ENCODE measurements at places on chromosomes 3 and 15.

- DNase-seq: peak; percentile 43
These were observed 50.3 kb downstream of the CHSY1 start for GRCh38 chr15:101201411-101202174.

DNA sequence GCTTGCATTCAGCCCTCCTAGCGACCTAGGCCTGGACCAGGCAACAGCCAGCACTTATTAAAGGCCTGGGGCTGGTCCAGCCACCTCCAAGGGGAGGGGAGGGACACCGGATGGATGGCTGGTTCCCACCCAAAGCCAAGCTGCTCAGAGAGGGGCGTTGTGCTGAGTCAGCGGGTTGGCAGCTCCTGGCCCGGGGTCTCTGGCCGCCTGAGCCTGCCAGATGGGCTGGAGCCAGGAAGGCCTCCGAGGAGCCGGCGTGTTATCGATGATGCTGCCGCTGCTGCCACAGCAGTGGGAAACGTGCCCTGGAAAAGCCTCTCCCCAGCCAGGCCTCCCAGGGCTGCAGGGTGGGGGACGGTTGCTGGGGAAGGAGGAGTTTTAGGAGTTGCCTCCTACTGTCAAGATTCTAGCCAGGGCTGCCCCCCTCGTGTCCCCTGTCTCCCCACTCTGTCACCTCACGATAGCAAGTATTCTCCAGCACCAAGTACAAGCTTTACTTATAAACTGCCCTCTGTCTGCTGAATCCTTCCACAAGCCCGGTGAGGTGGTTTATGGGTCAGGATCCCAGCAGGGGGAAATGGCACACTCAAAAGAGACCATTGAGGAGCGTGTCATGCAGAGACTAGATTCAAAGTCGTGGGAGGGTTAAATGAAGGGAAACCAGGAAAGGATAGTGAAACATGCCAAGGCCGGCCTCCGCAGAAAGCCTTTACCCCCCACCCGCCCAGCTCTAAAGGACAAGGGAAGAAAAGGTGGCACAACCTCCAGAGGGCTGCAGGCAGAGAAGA is 43.2 kb upstream of the TSEN2 start:
- DNase-seq: no peak

DNA sequence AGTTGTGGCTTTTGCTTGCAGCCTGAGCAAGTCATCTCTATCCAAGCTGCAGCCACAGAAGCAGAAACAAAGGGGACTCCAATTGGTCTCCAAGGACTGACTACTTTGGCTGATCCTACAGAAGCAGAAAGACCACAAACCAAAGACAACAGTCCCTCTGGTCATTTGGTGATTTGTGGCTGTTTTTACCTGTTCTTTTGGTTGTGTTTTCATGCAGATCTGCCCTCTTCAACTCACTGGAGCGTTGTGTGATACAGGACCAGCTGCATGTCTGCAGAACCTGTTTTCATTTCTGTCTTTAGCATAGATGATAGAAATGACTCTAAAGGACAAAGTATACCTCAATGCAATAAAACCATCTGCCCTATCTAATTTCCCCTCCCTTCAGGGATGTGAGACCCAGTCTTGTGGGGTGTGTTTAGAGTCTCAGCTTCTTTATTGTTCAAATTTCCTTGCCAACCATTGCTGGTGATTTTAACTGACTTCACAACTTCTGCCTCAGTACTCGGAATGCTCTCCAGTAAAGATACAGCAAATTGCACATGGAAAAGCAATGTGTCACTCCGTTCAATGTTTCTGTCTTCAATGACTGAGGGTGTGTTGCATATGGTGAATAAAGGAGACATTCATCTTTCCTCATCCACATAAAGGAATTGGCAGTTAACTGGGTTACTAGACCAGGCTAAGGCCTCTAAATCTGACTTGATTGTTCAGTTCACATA is 48.9 kb upstream of the SLC7A14 start:
- DNase-seq: no peak

- DNase-seq: peak; percentile 32
These were observed 117.5 kb downstream of the EDEM1 start for GRCh38 chr3:5304789-5305683.

DNA sequence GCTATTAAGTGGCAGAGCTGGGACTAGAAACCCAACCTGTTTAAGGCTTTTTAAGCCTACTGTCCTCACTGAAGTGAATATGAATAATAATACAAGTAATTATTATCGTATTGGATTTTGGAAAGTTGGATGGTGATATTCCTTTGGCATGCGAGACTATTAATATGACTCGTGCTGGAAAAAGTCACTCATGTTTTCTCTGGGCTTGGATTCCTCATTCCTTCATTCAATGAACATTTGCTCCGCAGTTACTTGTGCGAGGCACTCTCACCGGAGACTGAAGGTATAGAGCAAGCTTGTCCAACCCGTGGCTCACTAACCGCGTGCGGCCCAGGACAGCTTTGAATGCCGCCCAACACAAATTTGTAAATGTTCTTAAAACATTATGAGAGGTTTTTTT is 694 bp downstream of the PLAAT1 start:
- DNase-seq: no peak

DNA sequence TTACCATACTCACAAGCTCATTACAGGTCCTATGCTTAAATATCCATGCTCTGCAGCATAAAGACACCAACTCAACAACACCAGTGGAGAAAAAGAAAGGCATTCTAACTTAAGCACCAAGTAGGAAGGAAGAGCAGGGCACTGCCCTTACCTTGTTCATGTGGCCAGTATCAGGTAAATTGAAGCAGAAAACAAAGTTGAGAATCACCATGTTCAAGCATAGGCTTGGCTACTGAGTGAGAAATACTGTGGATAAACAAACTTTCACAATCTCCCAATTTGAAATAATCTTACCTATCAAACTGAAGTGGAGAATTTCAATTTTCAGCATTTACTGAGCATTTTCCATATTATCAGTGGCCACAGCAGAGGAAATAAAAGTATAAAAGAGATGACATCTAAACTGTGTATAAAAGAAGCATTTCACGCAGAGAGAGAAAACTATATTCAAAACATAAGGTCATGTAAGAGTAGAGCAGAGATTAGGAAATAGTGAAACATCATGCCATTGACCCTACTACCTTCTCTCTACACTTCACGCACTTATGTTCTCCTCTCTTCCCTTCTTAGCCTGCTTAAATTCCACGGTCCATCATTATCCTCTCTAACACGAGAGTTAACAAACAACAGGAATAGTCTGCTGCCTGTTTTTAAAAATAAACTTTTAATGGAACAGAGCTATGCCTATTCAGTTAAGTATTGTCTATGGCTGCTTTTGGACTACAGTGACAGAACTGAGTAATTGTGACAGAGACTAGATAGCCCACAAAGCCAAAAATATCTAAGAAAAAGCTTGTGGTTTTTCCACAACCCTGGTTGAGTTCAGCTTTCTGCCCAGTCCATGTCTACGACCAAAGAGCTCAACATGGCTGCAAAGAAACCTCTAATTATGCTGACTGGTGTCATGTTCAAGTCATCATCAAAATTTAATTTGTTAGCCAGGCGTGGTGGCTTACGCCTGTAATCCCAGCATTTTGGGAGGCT is 142.5 kb downstream of the NR1I2 start:
- DNase-seq: no peak

GRCh38 chr3:193229851-193230420 is 11.1 kb upstream of the PLAAT1 start:
- DNase-seq: no peak

DNA sequence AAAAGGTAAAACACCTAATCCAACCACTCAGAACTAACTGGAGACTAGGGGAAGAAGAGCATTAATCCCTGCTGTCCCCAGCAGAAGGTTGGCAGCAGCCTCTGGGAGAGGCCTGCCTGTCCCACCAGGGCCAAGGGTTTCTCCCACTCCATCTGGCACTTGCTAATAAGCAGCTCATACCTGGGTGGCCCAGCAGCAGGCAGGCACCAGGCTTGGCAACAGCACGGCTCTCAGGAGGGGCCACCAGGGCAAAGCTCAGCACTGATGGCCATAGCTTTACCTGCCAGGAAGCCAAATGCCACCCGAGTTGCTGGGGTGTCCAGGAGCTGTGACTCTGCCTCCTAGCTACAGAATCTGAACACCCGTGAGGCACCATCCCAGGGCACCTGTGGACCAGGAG is 58.3 kb downstream of the BOC start:
- DNase-seq: no peak

DNA sequence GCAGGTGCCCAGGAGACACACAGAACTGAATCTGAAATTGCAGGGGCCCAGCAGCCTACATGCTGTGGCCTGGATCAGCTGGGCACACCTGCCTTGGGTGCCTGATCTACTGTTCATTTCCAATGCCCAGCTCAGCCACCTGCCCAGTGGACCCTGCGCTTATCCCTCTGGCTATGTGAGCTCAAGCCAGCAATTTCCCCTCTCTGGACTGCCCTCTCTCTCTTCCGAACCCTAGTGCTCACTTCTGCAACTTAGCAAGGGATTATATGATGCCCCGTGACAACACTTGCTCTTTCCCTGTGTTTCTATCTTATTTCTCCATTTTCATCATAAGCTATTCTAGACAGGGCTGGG is 276.0 kb downstream of the UACA start:
- DNase-seq: no peak

DNA sequence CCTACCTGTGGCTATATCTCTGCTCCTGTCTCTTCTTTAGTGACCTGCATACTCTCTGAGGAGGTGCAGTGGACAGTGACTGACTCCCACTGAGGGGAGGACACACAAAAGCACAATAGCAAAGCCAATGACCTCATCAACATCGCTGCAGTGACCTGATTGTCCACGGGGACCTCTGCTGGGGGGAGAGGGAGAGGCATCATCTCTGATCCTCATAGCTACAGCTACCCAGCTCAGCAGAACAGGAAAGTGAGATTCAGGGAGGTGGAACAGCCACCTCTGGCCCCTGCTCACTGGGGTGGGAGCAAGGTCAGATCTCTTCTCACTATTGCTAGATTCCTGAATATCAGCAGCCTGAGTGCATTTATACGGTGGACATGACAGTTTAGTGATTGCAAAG is 179.2 kb downstream of the ATP10A start:
- DNase-seq: no peak

DNA sequence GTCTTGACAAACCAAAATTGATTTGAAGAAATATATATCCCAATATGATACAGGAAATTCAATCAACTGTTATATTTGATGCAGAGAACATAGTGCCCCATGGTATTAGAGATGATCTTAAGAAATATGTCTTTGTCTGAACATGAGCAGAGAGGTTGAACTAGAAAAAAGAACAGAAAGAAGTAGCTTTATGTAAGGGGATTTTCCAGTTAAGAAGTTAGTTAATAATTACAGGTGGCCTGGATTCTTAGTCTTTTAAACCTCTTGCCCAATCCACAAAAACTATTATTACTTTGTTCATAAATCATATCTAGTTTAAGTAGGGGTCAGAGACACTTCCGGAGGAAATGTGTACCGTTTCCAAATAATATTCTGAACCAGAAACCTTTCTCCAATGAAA is 1186.7 kb upstream of the EPHA6 start:
- DNase-seq: no peak

GRCh38 chr3:129065720-129066073 is 5.1 kb downstream of the GP9 start:
- DNase-seq: no peak

DNA sequence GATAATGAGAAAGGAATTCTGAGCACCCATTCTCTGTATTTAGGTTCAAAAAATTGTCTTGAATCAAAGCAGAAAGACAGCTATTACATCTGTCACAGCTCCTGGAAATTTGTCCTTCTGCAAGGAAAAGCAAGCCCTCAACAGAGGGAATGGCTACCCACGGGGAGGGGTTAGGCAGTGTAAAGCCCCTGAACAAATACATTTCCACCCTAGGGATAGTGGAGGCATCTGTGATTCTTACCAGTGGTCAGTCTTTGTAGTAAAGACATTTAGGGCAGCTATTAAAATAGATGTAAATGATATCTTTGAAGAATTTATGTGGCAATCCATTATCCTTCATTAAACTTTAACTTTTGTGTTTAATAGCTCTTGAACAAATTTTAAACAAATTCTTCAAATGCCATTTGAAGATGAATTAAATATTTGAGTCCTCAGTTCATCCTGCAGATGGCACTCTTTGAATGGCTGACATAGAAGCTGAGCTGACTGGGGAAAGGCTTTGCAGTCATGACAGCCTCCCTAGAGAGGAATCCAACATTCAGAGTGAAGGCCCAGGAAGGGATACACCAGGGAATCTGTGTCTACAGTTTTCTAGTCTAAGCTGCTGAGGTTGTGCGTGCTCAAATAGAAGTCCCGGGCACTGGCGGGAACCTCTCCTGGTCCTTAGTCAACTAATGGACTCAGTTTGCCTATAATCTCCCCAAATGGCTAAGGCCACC is 359.7 kb upstream of the ROPN1 start:
- no peak for DNase-seq
